ENCODE measurements at places on chromosomes 6 and 20.

DNA sequence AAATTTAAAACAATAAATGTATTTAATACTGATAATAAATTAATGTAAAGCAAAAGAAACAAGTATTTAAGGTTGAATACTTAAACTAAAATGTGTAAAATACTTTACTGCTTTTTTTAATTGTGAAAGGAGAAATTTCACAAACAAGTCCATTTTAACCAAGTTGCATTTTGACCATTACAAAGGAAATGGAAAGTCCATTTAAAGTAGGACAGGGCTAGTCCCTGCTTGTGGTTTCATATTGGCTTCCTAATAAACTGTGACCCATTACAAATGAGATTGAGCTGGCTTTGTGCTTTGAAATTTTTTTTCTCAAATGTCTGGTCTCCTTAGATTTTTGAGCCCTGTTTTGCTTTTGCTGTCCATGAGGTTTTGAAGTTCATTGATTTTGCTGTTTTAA lies 527.6 kb downstream of the MAFB start:
- no peak for DNase-seq

DNA sequence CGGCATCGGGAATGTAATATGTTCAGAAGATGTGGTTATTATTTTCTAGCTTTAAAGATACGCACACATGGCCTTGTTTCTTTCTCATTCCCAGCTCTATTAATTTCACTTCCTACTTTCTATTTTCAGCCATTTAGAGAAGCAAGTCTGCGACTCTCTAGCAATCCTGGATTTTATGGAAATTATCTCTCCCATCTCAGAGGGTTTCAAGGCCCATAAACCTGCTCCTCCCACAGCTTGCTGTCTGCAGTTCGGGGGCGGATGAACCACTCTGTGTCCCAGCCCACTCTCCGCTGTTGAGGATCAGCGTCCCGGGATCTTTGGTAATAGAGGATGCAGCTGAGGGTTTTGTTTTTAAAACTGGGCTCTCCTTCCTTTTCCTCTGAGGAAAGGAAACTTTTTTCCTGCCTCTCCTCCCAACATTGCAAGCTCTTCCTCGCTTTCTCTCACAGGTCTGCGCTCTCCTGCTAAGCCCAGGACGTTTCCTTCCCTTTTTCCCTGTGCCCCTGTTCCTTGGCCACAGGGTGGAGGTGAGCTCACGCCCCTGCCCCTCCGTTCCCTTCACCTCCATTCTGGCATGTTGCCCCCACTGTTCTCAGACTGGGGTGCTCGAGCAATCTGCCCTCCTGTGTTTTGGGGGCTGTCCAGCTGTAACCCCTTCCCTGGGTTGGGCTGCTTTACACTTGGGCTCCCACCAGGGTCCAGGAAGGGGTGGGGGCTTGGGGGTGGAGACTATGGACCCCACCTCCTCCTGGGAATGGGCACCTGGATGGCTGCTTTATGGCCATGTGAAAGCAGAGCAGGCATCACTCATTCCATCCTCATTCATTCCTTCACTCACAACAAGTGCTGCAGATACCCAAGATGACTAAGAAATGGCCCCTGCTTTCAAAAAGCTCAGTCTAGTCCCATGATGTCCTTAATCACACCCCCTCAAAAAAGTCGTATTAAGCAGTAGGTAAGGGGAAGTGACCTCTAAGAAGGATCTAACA lies 54.9 kb downstream of the ZBTB9 start:
- DNase-seq = no peak

GRCh38 chr20:51648571-51648947 lies 106.0 kb upstream of the NFATC2 start:
- no peak for DNase-seq

- no peak for DNase-seq
Observed at GRCh38 chr6:99607416-99608036, 893 bp downstream of the PRDM13 start.

DNA sequence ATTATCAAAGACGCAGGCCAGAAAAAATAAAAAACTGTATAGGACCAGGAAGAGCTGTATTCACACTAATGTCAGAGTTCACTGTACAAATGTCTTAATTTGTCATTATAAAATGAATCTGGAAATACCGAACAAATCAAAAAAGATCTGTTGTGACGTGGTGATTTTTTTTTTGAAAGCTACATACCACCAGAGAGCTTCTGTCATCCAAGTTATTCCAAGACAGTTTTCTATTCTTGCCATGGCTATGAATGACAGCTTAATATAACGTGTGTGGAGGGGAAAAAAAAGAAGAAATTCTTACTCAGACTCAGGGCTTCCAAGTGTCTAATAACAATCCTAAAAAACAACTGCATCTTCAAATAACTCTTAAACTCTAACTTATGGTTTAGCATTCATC lies 328.8 kb upstream of the BTBD3 start:
- no peak for DNase-seq

GRCh38 chr6:27096834-27097511 lies 150.5 kb upstream of the PRSS16 start:
- DNase-seq = no peak

GRCh38 chr6:96450082-96450769 lies 71.4 kb upstream of the UFL1 start:
- DNase-seq = no peak

DNA sequence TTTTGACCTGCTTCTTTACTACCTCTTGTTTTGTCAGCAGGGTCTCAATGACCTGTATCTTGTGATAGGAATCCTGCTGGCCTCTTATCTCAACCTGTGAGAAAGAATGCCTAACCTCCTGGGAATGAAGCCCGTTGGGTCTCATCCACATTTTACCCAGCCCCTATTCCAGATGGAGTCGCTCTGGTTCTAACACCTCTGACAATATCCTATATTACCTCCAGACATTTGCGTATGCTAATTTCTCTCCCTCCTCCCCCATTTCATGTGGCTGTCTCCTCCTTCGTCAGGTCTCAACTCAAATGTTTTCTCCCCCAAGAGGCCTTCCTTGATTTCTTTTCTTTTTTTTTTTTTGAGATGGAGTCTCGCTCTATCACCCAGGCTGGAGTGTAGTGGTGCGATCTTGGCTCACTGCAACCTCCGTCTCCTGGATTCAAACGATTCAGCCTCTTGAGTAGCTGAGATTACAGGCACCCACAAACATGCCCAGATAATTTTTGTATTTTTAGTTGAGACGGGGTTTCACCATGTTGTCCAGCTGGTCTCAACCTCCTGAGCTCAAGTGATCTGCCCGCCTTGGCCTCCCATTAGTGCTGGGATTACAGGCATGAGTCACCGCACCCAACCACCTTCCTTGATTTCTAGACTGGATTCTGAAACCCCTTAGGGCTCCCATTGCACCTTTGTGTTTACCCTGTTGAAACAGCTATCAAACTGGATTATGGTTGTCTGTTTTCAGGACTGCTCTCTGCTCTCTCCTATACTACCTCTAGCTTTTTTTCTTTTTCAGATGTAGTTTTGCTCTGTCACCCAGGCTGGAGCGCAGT lies 49.5 kb upstream of the B4GALT5 start:
- no peak for DNase-seq

DNA sequence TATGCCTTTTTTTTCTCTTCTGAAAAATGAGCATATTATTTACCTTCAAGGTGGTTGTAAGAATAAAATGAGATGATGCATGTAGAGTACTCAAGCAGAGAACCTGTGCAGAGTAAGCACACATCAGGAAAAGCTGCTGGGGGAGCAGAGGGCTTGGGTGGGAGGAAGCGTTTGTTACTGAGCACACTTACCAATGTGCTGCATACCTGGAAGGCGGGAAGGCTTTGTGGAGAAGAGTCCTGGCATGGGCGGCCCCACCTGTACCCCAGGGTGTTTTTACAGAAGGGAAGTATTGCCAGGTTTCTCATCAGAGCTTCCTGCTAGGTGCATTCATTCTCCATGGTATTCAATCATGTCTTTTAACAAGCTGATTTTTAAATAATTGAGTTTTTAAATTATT lies 52.9 kb downstream of the CSE1L start:
- DNase-seq = no peak
